Cerebellum (tissue), 4 donors: ENCODE measurements at places on chromosomes 6 and 20. TPM values are rescaled to one million over a fixed set of nuclear protein-coding genes. Genes with fewer than 3 reads are reported as not detected.

The SRF gene
- total RNA-seq, result 8.2 TPM

The UST gene
- total RNA-seq, result 11.4 TPM

The PRR18 gene
- total RNA-seq, result 0.54 TPM

The TTLL9 gene
- 2.5 TPM for total RNA-seq

The OR2B6 gene
- total RNA-seq, result not detected

The RAB32 gene
- 3.4 TPM for total RNA-seq

The KCNS1 gene
- 1.2 TPM for total RNA-seq

The NRSN1 gene
- total RNA-seq, result 26.8 TPM

The NKAIN2 gene
- total RNA-seq, result 36.6 TPM

The HTR1E gene
- total RNA-seq, result 0.54 TPM

The SRXN1 gene
- 6.5 TPM for total RNA-seq

The SLC13A3 gene
- total RNA-seq, result 9.8 TPM

The PRDM13 gene
- total RNA-seq, result 4.7 TPM

The OVOL2 gene
- not detected for total RNA-seq

The SYCP2 gene
- 4.2 TPM for total RNA-seq

The C20orf144 gene
- not detected for total RNA-seq

The KCNK5 gene
- total RNA-seq, result 0.27 TPM

The NRSN2 gene
- 21.0 TPM for total RNA-seq

The PHACTR3 gene
- 20.1 TPM for total RNA-seq

The PRKN gene
- total RNA-seq, result 11.5 TPM

The SERPINB6 gene
- total RNA-seq, result 16.1 TPM

The RTF2 gene
- total RNA-seq, result 32.2 TPM

The CGA gene
- 0.82 TPM for total RNA-seq

The EPB41L1 gene
- 68.0 TPM for total RNA-seq

The MOG gene
- total RNA-seq, result 0.18 TPM

The BFSP1 gene
- 1.5 TPM for total RNA-seq
